ENCODE measurements at places on chromosomes 2 and 18.

DNA sequence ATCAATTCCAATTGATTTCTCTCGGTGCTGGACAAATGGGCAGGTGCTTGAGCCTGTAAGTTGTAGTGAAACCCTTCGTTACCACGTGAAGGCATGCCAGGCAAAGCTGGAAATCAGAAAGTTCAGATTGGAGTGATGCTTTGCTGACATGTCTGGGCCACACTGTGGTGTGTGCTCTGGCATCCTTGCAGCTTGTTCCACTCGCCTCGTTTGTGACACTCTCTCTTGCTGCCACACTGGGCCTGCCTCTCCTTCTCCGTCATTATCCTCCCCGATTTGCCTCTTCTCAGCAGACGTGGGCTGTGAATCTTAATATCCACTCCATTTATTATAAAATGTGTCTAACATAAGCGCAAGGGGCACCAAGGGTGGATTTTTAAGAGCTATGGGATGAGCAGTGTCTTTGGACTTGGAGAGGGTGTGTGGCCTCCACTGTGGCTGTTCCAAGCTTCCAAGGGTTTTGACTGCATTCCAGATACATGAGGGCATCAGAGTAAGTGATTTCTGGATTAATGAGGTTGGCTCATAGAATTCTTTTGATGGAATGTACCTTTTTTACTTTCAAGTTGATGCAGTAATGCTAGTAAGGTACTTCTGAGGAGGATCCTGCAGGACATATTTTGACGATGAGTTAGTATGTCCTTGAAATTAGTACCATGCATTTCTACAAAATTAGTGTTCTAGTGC, 238.8 kb downstream of the TPGS2 start:
- DNase-seq = no peak

- no peak for DNase-seq
Observed at GRCh38 chr2:201132518-201132917, 16.6 kb downstream of the CFLAR start.

- no peak for DNase-seq
Observed at GRCh38 chr2:38213619-38214167, 137.7 kb upstream of the CYP1B1 start.

DNA sequence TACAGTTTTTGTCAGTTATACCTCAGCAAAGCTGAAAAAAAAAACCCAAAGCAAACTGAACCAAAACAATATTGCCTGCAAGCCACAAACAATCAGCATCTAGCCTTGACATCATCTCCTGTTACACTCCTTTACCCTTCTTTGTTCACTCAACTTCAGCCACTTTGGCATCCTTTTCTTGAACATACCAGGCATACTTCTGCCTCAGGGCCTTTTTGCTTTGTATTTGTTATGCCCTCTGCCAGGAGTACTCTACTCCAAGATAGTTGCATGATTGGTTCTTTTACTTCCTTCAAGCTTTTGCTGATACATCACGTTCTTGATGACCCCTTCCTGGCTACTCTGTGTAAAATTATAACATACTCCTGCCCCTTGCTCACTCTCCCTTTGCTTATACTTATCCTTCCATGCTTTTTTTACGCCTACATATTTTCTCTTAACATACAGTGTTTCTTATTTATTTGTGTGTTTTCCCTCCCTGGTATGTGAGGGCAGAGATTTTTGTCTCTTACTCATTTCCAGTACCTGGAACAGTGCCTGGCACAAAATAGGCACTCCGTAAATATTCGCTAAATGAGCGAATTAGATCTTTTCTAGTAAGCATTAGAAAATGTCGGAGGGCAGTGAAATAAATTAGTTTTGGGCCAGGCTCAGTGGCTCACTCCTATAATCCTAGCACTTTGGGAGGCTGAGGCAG, 12.7 kb downstream of the ABI2 start:
- DNase-seq = no peak

GRCh38 chr18:10789180-10789579, 263.4 kb downstream of the NAPG start:
- no peak for DNase-seq

GRCh38 chr18:59910967-59911366, 11.2 kb downstream of the PMAIP1 start:
- no peak for DNase-seq

DNA sequence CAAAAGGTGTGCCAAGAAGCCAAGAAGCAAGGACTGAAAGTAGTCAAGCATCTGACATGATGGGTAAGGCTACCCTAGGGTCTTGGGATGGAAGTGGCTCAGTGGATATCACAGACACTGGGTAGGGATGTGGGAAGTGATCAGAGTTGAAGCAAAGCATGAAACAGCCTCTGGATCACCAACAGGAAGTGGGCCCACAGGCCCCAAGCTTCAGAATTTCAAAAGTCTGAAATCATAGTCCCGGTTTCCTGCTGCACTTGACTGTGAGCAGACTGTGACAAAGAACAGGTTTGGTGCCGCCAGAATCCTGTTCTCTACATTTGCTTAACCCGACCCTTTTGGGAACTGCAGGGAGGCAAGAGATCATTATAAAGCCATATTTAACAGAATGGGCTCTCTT, 57.4 kb downstream of the SP100 start:
- DNase-seq = no peak

DNA sequence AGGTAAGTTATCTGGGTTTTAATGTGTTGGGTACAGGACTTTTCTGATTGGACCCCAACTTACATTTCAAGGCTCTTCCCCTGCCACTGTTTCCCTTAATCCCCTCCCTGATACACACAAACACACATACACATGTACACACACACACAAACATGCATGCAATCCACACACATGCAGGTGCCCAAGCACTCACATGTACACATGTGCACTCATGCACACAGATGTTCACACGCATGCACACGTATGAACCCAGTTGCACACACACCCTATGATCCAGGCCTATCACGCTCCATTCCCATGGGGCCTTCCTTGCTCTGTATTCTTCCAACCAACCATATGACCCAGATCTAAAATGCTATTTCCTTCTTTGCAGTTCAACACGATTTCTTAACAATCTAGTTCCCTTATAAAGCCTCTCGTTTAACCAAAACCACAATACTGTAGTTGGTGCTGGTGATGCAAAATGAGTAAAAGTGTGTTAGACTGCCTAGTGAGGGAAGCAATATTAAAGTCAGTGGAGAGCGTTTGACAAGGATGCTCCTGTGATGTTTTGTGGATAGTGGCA, 11.1 kb downstream of the SERPINB8 start:
- no peak for DNase-seq

GRCh38 chr2:191758518-191759507, 80.9 kb downstream of the NABP1 start:
- DNase-seq = peak; percentile 18

DNA sequence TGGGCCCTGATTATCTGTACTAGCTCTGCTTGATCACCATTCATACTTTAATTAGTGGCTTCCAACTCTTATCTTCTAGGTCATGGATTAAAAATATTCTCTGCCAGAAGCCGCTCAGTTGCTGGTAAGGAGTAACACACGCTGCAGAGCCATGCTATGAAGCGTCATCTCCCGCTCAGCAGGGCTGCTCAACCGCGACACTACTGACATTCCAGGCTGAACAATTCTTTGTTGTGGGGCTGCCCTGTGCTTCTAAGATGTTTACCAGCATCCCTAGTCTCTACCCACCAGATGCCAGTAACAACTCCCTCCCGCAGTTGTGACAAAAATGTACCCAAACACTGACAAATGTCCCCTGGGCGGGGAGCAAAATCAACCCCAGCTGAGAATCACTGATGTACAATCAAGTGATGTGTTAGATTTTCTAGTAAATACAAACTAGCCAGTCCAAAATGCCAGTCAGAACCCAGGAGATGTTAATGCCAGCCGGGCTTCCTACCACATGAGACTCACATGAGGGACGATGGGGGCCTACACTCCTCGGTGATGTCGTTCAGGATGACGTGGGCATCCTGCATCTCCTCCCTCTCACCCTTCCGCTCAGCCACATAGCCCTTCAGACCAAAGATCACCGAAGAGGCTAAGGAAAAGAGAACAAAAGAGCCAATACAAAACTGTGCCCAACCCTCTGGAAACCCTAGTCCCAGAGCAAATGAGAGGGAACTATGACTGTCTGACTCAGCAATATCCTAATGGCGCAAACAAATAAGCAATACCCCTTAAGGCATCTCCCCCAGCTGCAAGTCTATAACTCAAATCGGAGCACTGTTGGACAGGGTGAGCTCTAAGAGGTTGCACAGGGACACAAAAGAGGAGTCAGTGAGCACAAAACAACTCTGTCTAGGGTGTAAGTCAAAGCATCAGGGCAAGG, 15.6 kb downstream of the ILKAP start:
- no peak for DNase-seq

DNA sequence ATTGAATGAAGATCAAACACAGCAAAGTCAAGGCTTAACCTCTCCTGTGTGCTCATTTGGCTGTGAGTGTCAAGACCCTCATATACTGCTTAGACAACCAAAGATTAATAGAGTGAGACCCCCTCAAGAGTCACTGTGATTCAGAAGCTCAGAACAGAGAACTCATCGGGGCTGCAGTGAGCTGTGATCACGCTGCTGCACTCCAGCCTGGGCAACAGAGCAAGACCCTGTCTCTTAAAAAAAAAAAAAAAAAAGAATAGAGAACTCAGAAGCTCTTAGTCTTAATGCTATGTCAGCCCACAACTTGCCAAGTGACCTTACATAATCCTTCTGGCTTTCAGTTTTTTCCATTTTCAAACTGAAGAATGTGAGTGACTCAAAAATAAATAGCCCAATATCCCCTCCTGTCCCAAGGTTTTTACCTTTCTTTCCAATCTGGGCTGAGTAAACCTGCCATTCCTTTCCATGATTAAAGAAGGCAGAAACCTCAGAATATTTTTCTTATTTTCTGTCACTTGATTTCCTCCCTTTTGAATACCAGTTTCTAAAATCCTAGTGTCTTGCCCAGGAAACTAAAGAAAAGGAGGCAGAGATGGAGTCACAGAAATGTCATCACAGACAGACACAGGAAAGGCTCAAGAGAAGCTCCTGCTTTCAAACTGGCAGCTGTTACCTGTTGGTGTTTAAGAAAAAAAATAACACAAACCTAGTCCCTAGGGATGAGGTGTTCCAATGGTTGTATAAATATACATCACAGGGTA, 102.4 kb downstream of the CACNB4 start:
- DNase-seq = peak; percentile 29

DNA sequence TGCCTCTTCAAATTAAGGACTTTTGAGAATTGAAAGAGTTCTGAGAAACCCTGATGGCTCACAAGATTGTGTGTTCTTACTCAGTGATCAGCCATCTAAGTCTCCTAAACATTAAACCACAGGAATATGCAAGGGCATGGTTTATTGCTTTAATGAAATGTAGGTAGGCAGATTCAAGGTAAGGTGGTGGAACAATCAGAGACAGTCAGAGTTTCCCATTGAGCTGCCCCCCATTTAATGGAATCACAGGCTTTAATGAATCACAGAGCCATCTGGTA, 107.8 kb upstream of the LRATD1 start:
- no peak for DNase-seq

GRCh38 chr2:176614049-176614448, 344.8 kb downstream of the MTX2 start:
- no peak for DNase-seq

- no peak for DNase-seq
Observed at GRCh38 chr2:127645395-127646291, at the start of gene GPR17. TSS of gene GPR17 (plus strand) at chr2:127646153. CDS start at chr2:127650736, 4,583 bp downstream.

GRCh38 chr18:28112056-28112470, 64.9 kb downstream of the CDH2 start:
- no peak for DNase-seq

DNA sequence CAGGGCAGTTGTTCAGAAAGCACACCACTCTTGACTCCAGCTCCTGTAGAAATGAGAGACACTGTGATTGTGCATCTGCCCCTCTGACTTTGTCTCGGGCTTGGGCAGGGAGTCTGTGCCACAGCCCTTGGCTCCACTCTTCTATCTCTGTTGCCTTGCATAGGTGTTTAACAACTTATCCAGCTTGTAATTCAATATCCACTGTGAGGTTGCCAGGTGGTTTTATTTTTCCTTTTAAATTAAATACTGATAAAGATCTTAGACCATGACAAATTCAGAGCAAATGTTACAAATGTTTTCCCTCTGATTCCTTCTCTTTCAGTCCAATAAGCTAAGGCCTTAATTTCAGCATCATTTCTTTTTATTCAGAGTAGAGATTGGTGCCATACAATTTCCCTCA, 421.7 kb downstream of the STK39 start:
- no peak for DNase-seq

DNA sequence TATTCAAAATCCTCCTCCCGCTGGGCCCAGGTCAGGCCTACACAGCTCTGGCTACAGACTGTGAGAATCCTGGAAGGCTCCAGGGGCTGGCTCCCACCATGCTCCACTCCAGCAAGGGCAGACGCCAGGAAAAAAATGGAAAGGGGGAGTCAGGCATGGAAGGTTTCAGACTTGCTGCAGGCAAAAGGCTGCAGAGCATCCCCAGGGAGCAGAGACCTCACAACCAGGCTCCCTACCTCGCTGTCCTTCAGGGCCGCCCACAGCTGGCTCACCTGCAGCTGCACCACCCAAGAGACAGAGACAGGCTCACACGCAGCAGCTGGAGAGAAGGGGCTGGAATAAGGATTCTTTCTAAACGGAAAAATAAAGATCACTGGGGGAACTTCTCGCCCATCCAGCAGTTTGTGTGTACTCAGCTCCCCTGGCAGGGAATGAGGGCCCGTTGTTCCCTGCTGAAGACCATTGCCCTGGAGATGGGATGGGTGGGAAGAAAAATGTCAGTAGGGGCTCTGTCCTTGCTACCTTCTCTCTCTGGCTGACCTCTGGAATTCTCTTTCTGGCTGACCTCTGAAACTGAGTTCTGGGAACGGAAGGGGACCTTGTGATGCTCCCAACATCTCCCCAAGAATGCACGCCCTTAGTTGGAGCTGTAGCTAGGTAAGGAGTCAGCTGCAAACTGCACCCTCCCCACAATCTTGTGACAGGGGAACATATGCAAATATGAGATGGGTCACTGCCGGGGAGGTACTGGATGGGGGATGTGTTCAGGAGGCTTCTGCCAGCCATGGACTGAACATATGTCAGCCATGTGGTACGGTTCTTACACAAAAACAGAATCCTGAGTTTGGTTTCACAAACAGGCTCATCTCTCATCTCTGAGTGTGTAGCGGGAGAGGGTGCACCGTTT, 34.5 kb downstream of the BCL2 start:
- peak; percentile 17 for DNase-seq

DNA sequence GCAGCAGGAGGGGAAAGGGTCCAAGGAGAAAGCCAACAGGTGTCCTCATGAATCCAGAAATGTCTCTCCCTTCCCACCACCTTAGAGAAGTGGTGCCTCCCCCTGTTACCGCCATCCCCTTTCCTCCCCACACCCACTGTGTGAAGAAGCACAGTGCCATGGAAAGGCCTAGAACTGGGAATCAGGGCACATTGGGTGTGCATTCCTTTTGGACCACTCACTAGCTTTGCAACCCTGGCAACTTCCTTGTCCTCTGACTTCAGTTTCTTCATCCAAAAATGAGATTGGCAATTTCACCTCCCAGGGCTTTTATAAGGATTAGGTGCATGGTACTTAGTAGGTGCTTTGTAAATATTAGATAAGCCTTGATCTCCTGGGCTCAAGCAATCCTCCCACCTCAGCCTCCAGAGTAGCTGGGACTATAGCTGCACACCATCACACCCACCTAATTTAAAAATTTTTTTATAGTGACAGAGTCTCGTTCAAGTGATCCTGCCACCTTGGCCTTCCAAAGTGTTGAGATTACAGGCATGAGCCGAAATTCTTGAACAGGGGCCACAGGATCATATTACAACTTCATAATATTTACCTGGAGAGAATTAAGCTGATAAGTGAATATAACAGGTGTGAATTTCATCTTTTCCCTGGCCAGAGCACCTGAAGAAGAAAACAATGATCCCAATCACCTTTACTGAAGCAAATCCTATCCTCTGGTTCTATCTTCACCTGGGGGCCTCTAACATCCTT, 97.9 kb upstream of the TAF1B start:
- no peak for DNase-seq

GRCh38 chr18:10893196-10893595, 256.2 kb downstream of the PIEZO2 start:
- DNase-seq = no peak

All from NCI-H345 (cell line).